CD4-positive, CD25-positive, alpha-beta regulatory T cell (primary cell): ENCODE measurements at places on chromosomes 13 and 19.

- no peaks in the 10 kb centered on the region for H3K27me3 ChIP-seq
- peaks cover 16% of the 10 kb centered on the region for H3K36me3 ChIP-seq
- no peaks in the 10 kb centered on the region for H3K4me1 ChIP-seq
- no peak overlapping the region for H3K4me3 ChIP-seq
These were observed 13.3 kb upstream of the ZNF681 start for GRCh38 chr19:23771761-23772674.

DNA sequence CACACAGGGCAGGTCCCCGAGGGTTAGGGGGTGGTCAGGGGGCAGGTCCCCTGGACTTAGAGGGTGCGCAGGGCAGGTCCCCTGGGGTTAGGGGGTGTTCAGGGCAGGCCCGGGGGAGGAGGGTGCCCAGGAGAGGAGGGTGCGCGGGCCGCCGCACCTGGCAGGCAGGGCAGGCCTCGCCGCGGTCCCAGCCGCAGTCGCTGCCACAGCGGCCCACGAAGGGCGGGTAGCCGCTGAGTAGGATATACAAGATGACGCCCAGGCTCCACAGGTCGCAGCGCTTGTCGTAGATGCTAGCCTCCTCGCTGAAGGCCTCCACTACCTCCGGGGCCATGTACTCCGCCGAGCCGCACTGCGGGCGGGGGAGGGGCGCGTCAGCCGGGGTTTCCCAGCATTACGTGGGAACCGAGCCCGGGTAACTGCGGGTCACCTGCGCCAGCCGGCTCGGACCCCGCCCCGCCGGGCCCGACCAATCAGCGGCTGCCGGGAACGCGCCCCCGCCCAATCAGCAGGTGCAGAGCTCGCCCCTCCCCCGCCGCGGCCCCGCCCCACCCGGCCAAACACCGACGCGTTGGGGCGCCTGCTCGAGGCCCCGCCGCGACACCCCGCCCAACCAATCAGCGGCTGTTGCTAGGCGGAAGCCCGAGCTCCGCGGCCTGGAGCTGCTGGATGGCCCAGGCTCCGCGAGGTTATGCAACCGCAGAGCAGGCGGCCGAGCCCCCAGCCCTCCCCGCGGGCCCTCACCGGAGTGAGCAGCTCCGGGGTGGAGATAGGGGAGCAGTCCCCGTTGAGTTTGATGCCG lies 9.2 kb downstream of the MKNK2 start:
- H3K4me1 ChIP-seq, result peaks cover 58% of the 10 kb centered on the region
- H3K4me3 ChIP-seq, result no peak overlapping the region
- peaks cover 56% of the 10 kb centered on the region for H3K36me3 ChIP-seq
- peak; percentile 99 for DNase-seq
- H3K27ac ChIP-seq, result peak overlapping the region; percentile 99

DNA sequence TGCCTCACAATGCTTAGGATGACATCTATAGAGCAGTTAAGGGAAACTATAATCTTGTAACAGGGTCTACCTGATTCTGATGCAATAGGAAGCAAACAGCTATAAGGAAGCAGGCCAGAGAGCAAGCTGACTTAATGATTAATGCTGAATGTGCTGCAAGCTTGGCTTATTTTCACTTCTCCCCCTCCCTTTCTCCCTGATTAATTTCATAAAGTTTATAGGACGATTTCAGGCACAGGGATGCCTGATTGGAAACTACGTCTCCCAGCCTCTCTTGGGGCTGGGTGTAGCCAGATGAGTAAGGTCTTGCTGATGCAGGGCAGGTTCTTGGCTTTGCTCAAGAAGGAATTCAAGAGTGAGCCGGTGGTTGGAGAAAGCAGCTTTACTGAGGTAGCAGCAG lies 82.8 kb upstream of the MRI1 start:
- no peak overlapping the region for H3K4me3 ChIP-seq
- no peaks in the 10 kb centered on the region for H3K27me3 ChIP-seq
- no peak for DNase-seq
- H3K36me3 ChIP-seq, result no peaks in the 10 kb centered on the region

DNA sequence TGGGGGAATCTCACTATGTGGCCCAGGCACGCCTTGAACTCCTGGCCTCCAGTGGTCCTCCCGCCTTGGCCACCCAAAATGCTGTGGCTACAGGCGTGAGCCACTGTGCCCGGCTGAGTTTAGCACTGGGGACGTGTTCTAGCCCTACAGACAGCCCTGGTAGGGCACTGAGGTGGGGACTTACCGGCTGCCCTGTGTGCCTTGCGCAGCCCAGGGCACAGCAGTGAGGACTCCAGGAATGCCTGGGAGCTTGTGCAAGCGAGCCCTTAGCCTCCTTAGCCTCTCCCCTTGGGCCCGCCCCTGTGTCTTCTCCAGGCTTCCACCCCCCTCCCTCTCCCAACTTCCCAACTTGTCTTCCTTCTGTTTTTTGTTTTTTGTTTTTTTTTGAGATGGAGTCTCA lies 21.0 kb downstream of the CCNE1 start:
- H3K36me3 ChIP-seq, result no peaks in the 10 kb centered on the region
- H3K27ac ChIP-seq, result peak overlapping the region; percentile 86
- DNase-seq, result no peak
- H3K4me1 ChIP-seq, result peaks cover 48% of the 10 kb centered on the region
- H3K27me3 ChIP-seq, result no peaks in the 10 kb centered on the region

DNA sequence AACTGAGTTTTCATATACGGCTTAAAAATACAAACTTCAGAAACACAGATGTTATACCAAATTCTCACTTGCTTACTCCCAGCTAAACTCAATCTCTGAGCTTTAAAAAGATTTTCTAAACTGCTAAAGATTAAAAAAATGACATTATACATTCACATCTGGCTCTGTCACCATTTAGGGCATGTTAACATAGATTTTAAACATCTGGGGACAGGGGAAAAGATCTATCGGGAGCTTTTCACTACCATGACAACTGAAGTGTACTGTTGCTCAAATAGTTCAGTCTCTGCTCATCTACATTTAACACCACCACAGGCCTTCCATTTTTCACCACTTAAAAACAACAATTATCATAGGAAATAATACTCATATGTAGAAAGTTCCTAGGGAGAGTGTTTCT lies 190.8 kb downstream of the ENOX1 start:
- no peaks in the 10 kb centered on the region for H3K36me3 ChIP-seq
- H3K27me3 ChIP-seq, result no peaks in the 10 kb centered on the region
- H3K4me1 ChIP-seq, result no peaks in the 10 kb centered on the region
- no peak for DNase-seq

DNA sequence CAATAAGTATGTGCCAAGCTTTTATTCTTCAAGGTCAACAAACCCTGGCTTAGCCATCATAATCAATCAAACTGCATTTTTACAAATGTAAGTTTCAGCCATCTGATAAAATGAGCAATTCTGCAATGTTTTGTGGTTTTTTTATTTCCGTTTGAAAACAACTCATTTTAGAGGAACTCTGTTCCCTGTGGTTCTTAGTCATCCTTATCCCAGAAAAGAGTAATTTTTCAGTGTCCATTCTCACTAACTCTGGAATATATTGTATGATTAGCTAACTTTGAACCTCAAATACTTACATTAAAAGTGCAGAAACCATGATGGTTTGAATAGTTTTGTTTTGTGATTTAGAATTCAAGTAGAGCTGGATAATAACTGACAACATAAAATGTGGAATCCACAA lies 87.6 kb downstream of the IRS2 start:
- H3K36me3 ChIP-seq, result no peaks in the 10 kb centered on the region
- H3K4me1 ChIP-seq, result no peaks in the 10 kb centered on the region
- no peak for DNase-seq
- H3K27me3 ChIP-seq, result peaks cover 3% of the 10 kb centered on the region
- no peak overlapping the region for H3K27ac ChIP-seq
- no peak overlapping the region for H3K4me3 ChIP-seq

DNA sequence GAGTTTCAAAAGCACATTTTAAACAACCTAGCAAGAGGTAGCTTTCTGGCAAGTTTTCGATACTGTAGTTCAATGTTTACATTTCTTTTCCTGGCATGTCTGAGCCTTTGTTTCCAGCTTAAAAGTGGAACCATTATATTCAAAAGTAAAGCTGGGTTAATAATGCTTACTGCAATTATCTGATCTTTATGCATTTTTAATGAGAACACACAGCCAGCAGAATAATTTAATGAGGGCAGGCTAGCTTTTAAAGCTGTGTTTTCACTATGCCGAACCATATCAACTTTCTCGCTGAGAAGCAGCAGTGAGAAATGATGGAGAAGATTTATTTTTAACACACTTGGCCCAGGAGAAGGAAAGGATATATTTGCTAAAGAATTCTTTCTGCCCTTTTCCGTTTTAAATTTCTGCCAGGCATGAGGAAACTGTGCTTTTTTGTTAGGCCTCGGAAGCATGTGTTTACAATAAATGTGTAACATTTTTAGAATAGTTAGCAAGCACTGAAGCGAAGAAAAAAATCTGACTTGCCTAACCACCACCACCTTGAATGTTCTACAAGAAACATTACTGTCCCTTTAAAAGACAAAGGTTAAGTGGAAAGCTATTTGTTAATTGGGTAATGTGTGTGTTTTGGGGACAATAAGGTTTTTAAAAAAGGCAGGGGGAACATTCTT lies 1.0 kb downstream of the MBNL2 start:
- H3K36me3 ChIP-seq, result no peaks in the 10 kb centered on the region
- peak overlapping the region; percentile 96 for H3K4me3 ChIP-seq
- H3K27ac ChIP-seq, result peak overlapping the region; percentile 83
- H3K4me1 ChIP-seq, result peaks cover 55% of the 10 kb centered on the region
- DNase-seq, result no peak

DNA sequence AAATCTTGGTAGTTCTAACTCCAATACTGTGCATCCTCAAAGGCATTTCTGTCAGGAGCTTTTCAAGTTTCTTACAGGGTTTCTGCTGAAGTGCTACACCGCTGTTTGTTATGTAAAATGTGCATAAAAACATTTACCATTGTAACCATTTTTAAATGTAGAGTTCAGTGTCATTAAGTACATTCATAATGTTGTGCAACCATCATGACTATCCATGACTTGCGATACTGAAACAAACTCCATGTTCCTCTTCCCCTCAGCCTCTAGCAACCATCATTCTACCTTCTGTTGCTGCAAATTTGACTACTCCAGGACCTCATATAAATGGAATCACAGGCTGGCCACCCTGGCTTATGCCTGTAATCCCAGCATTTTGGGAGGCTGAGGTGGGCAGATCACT lies 14.4 kb upstream of the SLC25A42 start:
- no peaks in the 10 kb centered on the region for H3K27me3 ChIP-seq
- H3K4me3 ChIP-seq, result no peak overlapping the region
- DNase-seq, result no peak
- no peaks in the 10 kb centered on the region for H3K4me1 ChIP-seq
- H3K36me3 ChIP-seq, result peaks cover 38% of the 10 kb centered on the region

- H3K4me1 ChIP-seq, result peaks cover 58% of the 10 kb centered on the region
- H3K27me3 ChIP-seq, result no peaks in the 10 kb centered on the region
- peak overlapping the region; percentile 89 for H3K4me3 ChIP-seq
- peaks cover 35% of the 10 kb centered on the region for H3K36me3 ChIP-seq
- no peak for DNase-seq
These were observed 430 bp downstream of the MAP4K1 start for GRCh38 chr19:38617283-38617763.

- DNase-seq, result no peak
- no peaks in the 10 kb centered on the region for H3K4me1 ChIP-seq
- H3K36me3 ChIP-seq, result peaks cover 70% of the 10 kb centered on the region
These were observed 28.3 kb downstream of the ZNF507 start for GRCh38 chr19:32373585-32374295.

DNA sequence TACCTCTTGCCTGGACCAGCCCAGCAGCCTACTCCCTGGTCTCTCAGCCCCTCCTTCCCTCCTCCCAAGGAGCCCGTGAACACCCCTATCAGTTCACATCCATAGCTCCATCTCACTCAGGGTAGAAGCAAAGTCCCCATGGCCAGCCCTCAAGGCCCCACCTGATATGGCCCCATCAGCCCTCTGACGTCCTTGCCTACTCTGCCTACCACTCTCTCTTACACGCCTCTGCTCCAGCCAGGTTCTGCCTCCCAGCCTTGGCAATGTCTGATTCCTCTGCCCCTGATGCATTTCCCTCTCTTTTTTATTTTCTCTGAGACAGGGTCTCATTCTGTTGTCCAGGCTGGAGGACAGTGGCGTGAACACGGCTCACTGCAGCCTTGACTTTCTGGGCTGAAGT lies 7.9 kb upstream of the SERTAD3 start:
- no peak overlapping the region for H3K27ac ChIP-seq
- no peaks in the 10 kb centered on the region for H3K4me1 ChIP-seq
- no peaks in the 10 kb centered on the region for H3K27me3 ChIP-seq
- DNase-seq, result no peak
